ENCODE measurements at places on chromosomes 6 and 20.

DNA sequence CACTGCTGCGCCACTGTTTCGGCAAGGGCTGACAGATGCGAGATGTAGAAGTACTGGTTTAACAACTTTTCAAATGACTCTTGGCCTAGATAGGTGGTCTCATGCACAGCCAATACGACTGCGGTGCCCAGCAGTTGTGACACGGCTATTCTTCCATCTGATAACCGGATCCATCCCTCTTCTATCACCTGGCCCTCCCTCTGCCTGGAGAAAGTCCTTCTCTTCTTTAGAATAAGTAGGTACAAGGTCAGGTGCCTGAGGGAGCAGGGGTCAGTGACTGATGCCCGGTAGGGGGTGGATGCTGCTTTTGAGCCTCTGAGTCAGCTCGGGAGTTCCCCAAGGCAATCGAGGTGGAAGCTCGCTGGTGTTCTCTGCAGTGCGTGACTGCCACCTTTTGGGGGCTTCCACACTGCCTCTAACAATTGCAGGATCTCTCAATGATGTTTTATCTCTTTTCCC lies 166.8 kb upstream of the GRIK2 start:
- peak; percentile 25 for DNase-seq

DNA sequence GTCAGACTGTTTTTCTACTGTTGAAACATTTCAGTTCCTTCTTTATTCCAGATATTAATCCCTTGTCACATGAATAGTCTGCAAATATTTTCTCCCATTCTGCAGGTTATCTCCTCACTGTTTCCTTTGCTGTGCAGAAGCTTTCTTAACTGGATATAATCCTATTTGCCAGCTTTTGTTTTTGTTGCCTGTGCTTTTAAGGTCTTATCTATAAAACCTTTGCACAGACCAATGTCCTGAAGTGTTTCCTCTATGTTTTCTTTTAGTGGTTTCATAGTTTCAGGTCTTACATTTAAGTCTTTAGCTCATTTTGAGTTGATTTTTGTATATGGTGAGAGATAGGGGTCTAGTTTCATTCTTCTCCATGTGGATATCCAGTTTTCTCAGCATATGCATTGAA lies 19.2 kb downstream of the NCOA6 start:
- DNase-seq: no peak

DNA sequence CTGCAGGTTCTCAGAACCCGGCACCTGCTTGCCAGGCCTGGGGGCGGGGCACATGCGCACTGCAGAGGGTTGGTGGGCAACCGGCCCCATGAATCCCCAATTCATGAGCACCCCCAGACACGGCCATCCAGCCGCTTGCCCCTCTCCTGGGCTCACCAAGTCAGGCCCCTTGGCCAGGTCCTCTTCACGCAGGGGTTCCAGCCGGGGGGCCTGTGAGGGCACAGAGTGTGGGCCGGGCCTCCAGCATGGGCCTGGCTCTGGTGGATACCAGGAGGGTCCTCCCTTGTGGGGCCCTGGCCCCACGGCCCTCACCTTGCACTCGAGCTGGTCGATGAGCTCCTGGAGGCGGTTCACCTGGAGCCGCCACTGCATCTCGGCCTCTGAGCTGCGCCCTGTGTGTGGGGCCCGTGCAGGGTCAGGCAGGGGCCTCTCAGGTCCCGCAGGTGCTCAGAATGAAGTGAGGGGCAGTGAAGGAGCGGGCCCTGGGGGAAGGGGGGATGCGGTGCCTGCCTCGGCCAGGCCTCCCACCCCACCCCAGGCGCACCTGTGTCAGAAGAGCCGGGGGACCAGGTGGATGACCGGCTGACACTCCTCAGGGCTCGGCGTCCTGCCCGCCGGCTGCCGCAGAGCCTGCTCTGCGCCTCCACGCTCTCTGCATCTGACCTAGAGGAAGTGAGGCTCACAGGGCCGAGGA lies 2.6 kb upstream of the C20orf144 start:
- DNase-seq: no peak

DNA sequence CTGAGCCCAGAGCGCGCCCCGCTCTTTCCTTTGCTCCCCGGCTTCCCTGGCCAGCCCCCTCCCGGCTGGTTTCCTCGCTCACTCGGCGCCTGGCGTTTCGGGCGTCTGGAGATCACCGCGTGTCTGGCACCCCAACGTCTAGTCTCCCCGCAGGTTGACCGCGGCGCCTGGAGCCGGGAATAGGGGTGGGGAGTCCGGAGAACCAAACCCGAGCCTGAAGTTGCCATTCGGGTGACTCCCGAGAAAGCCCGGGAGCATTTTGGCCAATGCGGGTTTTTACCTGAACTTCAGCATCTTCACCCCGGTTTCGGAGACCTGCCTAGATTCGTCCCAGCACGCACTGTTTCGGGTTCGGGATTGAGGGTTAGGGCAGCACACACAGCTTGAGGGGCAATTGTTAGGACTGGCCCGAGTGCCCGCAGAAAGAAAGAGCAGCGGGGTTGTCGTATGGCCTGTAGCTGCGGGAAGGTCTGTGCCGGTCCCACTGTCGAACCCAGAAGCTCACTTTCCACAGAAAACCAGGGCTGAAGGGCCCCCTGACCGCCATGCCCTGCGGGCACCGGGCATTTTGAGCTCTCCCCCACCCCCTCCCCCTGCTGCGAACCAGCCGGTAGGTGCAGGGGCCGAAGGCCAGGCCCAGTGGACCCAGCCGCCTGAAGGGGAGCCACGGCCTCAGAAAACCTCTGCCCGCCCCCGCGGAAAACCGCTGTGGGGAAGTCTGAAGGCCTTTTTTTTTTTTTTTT lies 2.1 kb downstream of the FOXP4 start:
- peak; percentile 74 for DNase-seq

DNA sequence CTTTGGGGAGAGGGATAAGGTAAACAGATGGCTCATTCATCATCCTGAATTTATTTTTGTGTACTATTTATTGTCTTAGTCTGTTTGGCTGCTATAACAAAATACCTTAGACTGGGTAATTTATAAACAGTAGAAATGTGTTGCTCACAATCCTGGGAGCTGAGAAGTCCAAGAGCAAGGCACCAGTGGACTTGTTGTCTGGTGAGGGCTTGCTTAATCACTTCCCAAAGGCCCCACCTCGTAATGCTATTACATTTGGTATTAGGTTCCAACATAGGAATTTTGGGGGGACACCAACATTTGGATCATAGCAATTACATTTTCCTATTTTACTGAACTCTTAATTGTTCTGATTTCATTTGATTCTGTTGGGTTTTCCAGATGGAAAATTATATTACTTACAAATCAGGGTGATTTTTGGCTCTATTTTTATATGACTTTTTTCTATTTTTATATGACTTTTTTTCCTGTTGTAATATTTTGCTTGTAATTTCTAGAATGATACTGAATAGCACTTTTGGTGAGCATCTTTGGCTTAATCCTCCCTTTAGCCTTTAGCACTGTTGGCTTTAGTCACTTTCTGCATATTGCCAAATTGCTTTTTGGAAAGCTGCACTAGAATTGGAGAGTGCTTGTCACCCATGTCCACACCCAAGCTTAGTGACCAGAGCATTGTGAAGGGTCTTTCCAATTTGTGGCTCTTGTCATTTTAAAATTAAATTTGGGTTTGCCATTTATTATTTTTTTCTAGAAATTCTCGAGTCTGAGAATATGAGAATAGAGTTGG lies 43.7 kb upstream of the TULP4 start:
- DNase-seq: no peak

DNA sequence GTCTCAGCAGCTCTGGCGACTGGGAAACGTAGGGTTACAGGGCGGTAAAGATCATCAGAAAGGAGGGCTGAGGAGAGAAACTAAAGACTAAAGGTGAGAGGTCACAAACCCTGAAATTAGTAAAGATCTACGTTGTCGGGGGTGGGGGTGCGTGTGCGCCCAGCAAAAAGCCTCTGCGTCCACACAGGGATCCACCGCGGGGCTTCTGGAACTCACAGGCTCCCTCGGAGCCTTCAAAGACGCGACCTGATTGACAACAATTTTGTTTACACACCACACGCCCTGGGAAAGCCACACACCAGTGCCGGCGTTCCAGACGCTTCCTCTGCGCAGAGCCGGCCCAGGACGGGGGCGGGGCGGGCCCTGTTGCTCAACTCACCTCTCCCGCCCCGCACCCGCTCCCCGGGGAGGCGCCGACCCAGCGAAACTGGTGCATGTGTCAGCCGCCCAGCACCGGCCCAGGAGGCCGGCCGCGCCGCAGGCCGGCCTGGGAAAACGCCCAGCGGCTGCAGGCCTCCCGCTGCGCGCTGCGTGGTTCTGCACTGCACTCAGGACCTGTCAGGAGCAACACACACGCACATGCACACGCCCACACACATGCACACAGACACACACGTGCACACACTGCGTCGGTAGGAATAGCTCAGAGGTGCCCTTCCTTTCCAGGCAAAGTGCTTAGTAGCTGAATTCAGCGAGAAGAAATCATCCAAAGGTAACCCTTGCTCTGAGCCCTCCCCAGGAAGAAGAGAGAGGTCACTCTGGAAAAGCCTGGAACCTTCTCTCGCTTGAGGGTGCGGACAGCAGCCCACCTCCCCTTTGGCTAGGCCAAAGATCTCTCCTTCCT lies 57.2 kb upstream of the ARID1B start:
- DNase-seq: peak; percentile 76

- DNase-seq: no peak
Measured at GRCh38 chr6:16243055-16243454, 4.7 kb downstream of the GMPR start.

- DNase-seq: no peak
Measured at GRCh38 chr6:131787766-131788712, 19.8 kb upstream of the ENPP1 start.

DNA sequence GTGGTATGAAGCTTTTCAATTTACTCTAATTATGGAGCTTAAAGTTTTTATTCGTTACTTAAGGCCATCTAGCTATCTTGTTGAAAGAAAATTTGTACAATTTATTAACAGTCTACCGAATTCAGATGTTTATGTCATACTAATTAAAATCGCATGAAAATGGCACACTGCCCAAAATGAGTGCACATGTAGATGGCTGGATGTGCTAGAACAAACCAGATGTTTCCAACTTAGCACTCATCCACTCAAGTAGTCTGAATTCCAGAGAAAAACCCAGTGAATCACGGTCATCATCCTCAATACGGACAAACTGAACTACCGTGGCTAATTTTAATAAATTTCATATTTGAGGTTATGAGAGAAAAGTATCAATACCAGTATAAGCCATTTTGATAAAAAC lies 70.4 kb downstream of the COL12A1 start:
- no peak for DNase-seq

- DNase-seq: no peak
Measured at GRCh38 chr20:39983655-39984054, 705.4 kb downstream of the MAFB start.

GRCh38 chr20:1894471-1894950 lies 696 bp upstream of the SIRPA start:
- DNase-seq: peak; percentile 41

DNA sequence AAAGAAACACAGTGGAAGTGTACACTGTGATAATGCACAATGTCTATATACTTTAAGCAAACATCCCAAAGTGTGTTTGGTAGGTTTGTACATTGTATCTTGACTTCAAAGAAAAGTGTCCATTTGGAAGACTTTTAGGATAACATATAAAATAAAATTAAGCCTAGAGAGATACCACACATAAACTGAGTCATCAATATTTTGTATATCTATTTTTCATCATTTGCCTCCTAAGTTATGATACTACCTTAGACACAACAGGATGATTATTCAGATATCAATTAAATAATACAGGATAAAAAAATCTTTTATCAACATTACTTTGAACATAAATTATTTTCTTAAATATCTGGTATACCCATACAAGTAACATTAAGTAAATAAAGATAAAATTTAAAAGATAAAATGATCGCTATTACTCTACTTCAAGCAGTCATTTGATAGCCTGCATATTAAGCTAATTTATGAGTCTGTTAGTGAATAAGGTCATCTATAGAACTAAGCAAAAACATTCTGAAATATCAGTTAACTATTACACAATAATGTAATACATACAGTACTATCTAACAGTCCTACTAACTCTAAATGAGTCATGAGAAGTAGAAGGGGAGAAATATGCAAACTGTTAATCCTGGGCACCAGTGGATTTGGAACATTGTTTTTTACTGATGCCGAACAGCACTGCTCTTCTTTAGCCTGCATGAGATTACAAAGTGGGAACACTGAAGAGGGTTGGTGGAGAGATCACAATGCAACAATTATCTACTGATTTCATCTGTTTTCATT lies 158.4 kb upstream of the SIM1 start:
- no peak for DNase-seq

GRCh38 chr6:3347247-3347646 lies 88.5 kb downstream of the PSMG4 start:
- DNase-seq: no peak

DNA sequence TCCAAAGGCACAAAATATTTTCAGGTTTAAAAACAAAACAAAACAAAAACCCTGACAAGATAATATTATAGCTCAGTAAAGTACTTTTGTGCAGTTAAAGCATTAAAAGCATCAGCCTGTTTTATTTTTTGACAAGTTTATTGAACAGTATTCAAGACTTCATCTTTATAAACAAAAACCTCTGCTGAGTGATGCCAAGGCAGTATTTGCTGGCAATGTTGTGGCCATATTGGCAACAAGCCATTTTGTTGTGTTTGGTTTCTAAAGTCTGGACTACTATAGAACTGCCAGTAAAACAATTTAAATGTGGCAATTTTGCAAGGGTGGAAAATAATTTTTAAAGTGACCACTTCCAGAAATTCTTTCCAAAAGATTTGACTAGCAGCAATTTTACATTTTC lies 15.9 kb downstream of the CPNE1 start:
- DNase-seq: no peak

DNA sequence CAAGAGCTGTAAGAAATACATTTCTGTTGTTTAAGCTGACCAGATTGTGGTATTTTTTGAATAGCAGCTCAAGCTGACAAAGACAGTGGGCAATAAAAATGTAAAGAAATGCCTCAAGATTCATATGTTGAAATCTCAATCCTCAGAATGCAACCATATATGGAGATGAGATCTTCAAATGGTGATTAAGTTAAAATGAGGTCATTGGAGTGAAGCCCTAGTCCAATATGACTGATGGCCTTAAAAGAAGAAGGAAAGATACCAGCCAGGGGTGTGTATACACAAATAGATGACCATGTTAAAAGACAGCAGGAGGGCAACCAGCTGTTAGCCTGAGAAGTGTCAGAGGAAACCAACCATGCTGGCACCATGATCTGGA lies 7.1 kb upstream of the DDO start:
- DNase-seq: no peak

DNA sequence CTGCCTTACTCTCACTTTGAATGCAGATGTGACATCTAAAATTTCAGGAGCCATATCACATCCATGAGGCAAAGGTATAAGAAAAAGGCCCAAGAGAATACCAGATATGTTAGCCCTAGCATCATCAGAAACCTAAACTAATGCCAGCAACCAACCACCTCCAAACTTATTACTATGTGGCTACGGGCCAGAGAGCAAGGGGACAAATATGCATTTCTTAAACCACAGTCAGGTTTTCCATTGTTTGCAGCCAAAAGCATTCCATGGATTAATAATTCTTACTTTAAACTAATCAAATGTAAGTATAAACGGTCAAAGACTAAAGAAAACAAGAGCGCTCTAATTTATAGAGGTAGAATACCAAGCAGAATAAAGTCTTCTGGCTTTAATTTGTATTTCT lies 84.7 kb downstream of the TASP1 start:
- no peak for DNase-seq

Measured in activated T-cell treated with anti-CD3 and anti-CD28 coated beads, Interleukin-2, amount 50 U/mL, for 48 hours (primary cell).